ENCODE measurements at places on chromosomes 3 and 15.

GRCh38 chr3:75951941-75952340 is 166.6 kb upstream of the ZNF717 start:
- peak; percentile 49 for DNase-seq

DNA sequence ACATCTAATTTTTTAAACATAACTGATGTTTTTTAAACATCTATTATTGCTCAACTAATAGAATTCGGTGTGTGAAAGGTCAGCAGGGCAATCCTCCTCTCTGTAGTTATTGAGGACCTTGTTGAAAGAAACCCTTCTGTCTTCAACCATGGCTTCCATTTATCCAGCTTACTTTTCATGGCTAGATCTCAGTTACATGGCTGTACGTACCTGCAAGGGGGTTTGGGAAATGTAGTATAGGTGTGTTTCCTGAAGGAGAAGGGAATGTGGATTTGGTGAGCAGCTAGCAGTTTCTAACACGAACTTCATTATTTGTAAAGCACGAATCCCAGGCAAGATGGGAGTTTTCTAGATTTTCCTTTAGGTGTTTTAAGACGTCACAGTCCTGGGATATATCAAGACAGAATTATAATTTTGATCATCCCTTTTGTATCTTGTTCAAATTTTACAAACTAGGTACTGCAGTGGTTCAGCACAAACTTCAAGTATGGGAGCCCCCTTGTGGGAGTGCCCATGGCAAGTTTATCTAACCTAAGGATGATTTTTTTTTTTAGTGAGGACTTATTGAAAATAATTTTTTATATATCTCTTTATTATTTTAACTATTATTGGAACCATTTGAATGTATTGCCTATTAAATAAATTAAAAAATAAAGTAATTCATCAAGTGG is 41.6 kb downstream of the FBXL2 start:
- DNase-seq = peak; percentile 35

DNA sequence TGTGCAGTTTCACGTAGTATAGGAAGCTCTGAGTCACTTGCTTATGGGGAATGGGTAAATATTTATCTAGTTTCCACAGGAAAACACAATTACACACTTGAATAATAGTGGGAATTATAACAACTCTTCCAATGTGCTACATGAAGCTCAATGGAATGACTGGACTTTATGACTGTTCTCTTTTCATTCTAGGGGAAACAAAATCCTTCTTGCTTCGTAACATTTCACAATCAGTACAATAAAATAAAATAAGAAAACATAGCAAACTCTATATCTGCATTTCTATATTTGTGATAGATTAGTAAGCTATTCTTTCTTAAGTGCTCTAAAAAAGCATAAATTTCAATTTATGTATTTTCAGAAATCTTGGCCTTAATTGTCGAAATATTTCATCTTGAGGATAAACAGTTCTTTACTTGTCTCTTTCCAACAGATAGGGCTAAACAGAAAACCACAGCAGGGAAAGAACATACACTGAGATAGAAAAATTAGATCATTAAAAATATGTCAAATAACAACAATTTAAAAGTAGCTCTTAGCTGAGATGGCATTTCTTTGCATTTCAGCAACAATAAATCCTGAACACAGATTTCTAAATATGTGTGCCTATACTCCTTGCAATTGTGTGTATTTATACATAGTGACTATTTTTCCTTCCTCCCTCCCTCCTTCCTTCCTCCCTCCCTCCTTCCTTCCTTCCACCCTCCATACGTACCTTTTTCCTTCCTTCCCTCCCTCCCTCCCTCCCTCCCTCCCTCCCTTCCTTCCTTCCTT is 395.5 kb upstream of the KCNMB2 start:
- peak; percentile 15 for DNase-seq

- no peak for DNase-seq
These were observed 1.2 kb upstream of the HYAL2 start for GRCh38 chr3:50323614-50324199.

DNA sequence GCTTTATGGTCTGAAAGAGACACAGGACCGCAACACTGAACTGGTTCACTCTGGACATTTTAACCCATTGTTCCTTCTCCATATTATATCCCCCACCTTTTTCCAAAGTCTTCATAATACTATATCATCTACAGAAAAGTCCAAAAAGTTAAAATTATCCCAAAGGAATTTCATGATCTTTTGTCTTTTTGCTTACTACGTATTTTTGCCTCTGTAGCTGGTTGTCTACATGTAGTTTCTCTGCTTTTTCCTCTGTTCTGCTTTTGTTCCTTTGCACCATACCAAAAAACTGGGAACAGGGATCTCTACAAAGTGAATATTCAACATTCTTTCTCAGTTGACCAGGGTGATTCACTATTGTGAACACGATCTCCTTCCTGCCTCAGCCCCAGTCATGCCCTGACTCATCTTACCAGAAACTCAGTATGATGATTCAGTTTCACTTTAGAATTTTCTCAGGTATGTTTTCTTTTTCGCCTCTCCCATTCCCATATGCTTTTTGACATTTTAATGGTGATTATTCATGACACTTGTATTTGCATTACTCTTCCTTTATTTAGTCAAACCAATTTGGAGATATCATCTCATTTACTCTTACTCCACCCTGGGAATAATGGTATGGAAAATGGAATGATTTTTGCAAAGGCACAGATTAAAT is 14.5 kb downstream of the EMC4 start:
- DNase-seq = peak; percentile 97

DNA sequence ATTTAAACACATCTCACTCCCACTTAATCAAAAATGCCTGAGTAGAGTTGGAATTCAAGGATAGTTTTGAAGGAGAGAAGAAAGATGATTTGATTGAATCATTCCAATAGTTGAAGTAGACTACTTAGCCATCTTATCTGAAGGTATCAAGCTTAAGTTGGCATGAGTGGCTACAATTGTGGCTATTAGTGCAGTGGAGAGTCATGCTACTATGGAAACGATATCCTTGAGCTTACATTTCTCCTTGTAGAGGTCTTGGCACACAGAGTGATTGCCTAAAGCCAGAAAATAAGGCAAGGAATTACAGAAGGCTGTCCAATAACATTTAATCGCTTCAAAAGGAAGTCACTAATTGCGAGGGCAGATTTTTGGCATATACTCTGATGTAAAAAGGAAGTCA is 1022.7 kb downstream of the IGSF11 start:
- no peak for DNase-seq

GRCh38 chr3:30527720-30528119 is 78.7 kb upstream of the TGFBR2 start:
- DNase-seq = no peak

DNA sequence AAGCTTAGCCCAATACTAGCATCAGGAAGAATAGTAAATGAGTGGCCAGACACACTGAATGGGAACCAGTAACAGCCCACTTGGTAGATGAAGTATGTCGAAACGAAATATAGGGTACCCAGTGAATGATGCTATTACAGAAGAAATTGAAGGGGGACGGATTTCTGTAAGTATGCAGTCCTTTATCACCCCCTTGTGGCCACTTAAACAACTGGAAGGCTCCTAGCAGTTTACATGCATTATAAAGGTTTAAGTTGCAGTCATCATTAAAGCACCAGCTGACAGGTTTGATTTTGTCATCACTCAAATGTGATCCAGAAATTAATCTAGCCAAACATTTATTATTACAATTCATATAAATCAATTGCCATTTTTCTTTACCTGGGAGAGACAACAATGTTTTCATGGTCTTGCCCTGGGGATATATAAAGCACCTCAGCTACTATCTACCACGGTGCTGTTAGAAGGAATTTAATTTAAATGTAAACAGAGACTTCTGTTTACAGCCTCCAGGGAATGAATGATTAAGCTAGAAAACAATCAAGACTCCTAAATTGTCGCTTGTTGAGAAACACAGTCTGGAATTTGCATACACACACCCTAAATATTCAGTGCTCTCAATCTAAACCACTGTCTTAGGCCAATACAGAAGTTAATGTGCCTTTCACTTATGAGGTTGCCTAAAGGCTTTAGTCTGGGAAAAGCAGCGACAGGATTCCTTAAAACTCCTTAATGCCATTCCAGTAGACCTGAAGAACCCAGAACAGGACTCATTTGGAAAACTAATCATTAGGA is 7.8 kb downstream of the EIF1B start:
- peak; percentile 75 for DNase-seq

DNA sequence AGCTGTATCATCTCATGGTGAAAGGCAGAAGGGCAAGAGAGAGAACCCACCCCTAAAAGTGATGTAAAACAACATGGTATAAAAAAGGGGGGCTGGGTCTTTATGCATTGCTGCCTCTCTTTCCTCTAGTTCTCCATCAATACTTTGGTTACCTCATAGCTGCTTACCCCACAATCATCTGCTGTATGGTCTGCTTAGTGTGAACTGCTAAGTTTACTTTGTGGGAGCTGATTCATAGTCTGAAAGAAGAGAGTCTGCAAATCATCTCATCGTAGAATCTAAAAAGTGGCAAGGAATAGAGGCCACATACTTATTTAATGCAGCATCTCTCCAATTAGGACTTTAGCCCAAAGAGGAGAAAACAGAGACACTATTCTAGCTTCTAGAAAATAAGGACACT is 546.8 kb downstream of the GBE1 start:
- peak; percentile 65 for DNase-seq

DNA sequence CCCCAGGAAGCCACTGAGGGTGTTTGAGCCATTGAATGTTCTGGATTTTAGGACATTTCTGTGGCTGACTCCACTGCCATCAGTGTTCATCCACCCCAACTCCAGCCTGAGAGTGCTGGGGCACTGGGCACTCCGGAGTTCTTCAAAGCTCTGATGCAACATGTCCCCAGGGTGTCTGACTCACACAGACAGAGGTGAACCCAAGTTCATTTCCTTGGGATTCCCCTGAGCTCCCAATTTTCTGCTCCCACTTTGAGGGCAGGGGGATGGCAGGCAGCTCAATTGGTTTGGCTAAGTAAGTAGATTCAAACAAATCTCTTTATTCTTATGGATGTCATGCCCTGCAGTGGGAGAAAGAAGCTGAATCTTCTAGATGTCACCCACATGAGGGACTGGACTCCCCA is 2.2 kb downstream of the STRA6 start:
- DNase-seq = peak; percentile 79

DNA sequence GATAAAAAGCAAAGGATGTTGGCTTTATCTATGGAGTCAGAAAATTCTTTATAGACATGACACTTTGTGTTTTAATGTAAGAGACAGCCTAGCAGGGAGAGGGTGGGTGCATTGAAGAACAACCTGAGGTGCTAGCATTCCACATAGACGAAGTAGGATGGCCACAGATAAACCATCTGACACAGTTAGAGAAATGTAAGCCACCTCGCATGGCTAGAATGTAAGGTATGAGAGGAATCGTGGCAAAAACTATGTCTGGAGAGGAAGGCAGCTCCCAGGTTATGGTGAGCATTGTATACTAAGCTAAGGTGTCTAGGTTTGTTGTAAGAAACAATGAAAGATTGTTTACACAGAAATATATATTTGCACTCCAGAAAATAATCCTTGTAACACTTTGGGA is 194.0 kb upstream of the SLITRK3 start:
- DNase-seq = no peak

GRCh38 chr3:12294885-12295580 is 6.2 kb downstream of the PPARG start:
- peak; percentile 89 for DNase-seq

DNA sequence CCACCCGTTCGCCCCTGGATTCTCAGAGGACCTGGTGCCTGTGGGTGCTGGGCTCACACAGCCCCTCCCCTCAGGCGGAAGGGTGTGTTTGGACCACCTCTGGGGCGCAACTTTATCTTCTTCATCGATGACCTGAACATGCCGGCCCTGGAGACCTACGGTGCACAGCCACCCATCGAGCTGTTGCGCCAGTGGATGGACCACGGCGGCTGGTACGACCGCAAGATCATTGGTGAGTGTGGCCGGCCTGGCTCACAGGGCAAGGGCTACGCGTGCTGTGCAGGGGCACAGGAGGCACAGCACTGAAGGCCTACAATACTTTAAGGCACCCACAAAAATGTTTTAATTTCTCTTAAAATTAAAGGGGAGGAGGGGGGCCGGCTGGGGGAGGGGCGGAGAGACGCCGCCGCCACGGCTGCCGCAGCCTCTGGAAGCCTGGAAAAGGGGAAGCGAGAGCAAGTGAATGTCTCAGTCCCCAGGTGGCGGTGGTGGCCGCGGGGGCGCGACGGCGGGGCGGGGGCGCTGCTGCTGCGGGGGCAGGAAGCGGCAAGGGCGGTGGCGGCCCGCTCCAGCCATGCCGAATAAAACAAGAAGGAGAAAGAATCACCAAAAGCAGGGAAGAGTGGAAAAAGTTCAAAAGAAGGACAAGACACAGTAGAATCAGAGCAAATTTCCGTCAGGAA is 56.8 kb downstream of the DNAH1 start:
- no peak for DNase-seq

DNA sequence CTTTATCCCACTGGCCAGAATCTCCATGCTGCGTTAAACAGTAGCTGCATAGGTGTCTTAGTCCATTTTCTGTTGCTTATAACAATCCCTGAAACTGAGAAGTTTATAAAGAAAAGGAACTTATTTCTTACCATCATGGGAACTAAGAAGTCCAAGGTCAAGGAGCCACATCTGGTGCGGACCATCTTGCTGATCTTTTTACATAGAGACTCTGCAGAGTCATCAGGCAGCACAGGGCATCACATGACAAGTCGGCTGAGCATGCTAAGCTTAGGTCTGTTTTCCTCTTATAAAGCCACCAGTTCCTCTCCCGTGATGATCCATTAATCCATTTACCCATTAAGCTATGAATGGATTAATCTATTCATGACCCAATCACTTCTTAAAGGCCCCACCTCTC is 22.4 kb upstream of the FAM174B start:
- no peak for DNase-seq

GRCh38 chr15:33780011-33780768 is 188.1 kb upstream of the CHRM5 start:
- DNase-seq = no peak

DNA sequence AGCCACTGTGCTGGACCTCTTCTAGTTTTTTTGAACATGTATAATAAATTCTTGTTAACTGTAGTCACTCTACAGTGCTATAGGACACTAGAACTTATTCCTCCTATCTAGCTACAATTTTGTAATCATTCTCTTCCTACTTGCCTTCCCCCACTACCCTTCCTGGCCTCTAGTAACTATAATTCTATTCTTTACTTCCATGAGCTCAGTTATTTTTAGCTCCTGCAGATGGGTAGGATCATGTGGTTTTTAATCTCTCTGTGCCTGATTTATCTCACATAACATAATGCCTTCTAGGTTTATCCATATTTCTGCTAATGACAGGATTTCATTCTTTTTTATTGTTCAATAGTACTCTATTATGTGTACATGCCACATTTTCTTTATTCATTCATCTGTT is 113.2 kb upstream of the FGF7 start:
- no peak for DNase-seq

GRCh38 chr3:61029194-61029593 is 222.1 kb downstream of the FHIT start:
- DNase-seq = no peak

DNA sequence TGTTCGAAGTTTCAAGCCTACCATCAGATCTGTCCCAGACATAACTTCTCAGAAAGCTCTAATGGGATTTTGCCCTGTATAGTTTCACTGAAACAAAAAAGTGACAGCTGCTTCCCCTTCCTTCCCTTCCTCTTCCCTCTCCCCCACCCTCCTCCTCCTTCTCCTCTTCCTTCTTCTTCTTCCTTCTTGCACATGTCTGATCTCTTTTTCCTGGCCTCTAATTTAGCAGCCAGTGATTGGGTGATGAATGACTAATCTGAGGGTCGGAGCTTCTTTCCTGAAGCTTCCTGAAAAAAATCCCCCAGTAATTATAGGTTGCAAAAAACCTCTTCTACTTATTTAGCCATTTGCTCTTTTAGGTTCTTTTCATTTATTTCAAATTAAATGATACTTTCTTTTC is 168.7 kb downstream of the POTEB3 start:
- no peak for DNase-seq

GRCh38 chr3:134447351-134447750 is 38.4 kb downstream of the ANAPC13 start:
- DNase-seq = no peak
